ENCODE measurements at places on chromosomes 1 and 21. TPM values are rescaled to one million over a fixed set of nuclear protein-coding genes. Genes with fewer than 3 reads are reported as not detected.

The ACTL8 gene
- not detected for total RNA-seq

The TNNT2 gene
- total RNA-seq, result 21.3 TPM

The ADCY10 gene
- 0.39 TPM for total RNA-seq

GRCh38 chr1:241592273-241592958, 47.8 kb downstream of the CHML start:
- no peak for DNase-seq

DNA sequence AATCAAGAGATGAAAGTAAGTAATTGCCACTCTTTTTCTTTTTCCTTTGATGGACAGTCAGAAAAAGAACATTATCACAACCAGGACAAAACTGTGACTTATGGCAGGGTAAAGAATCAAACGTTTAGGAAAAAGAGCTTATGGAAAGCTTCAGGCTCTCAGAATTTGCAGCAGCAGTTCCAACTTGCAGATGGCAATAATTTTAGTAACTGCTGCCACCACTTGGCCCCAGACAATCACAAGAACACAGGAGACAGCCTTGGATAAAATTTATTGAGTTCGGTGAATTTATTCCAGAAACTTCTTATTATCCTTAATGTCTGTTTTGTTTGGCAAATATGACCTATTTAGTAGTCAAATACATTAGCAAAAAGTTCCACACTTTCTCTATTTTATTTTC, 804.4 kb downstream of the BRINP3 start:
- no peak for DNase-seq

DNA sequence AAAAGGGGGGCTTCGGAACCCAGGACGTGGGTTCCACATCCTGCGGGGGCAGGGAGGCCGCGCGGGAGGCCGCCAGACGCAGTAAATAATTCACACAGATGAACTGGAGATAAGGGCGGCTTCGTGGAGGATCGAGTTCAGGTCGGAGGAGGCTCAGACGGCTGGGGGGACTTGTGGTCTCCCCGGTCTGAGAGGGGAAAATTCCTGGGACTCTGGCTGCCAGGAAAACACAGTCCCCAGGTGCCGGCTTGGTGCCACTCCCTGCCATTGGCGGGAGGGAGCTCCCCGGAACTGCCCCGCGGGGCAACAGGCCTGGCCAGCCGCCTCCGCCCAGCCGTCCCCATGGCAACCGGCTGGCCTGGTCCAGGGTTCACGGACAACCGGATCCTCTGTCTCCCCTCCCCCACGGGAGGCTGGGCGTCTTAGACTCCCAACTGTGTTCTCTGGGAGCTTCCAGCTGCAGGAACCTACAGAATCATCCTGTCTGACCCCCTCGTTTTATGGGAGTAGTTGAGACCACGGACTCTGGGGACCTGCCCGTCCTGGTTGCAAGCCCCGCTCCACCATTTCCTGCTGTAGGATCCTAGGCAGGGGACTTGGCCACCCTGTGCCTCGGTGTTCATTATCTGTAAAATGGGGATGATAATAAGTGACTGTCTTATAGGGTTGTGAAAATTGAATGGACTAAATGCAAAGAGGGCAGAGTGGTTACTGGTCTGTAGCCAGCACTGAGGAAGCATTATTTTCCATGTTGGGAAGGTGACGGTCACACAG, 9.6 kb downstream of the CAMK2N1 start:
- no peak for DNase-seq

The CFAP74 gene
- total RNA-seq, result 1.5 TPM

DNA sequence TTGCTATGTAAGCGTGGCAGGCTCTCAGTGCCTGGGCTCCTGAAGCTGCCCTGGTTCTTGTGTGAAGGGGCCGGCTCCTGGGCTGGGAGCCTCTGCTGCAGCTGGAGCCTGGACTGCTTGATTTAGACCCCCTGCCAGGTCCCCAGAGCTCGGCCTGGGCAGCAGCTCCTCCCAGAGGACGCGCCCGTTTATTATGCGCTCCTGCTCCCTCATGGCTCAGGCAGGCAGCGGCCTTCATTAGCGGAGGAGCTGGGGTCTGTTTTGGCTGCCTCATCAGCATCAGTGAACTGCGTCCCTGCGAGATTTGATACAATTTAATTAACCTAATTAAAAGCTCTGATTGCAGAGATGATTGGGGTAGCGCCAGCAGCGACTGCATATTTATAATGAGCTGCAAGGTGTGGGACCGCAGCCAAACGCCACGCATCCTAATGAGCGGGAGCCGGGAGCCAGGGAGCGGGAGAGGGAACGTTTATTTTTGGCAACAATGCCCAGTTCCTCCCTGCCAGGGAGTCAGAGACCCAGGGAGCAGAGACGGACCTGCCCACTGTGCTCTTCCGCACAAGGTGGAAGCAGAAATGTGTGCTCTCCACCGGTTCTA, 16.6 kb downstream of the UTP11 start:
- DNase-seq, result no peak

DNA sequence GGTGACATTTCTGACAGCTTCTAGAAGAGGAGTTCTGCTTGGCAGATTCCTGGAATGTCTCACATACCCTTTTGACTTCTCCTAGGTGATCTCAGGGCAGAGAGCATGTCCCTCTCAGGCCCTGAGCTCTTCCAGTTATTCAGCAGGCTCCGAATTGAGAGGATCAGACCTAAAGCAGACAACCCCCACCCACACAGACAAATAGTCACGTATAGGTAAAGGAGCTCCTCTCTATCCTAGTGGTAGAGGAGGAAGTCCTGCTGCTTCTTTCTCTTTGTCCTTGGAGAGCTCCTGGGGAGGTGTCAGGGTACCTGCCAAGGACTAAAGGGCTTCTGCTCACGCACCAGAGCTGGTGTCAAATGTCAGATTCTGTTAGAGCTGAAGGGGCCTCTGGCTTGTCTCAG, 128.1 kb downstream of the IER5 start:
- DNase-seq, result no peak

DNA sequence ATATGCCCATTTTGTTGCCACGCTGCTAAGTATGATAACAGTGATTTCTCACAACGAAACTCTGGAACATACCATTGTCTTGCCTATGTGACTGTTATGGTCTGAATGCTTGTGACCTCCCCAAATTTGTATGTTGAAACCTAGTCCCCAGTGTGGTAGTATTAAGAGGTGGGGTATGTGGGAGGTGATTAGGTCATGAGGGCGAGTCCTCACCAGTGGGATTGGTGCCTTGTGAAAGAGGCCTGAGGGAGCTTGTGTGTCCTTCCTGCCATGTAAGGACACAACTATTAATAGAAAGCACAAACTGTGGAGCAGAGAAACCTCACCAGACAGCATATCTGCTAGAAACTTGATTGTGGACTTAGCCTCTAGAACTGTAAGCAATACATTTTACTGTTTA, 84.6 kb downstream of the SELENOF start:
- no peak for DNase-seq

- no peak for DNase-seq
Measured at GRCh38 chr1:192810253-192810880, 1.5 kb downstream of the RGS2 start.

The WDR64 gene
- not detected for total RNA-seq

GRCh38 chr1:162056579-162056978, 12.9 kb upstream of the NOS1AP start:
- DNase-seq, result no peak

DNA sequence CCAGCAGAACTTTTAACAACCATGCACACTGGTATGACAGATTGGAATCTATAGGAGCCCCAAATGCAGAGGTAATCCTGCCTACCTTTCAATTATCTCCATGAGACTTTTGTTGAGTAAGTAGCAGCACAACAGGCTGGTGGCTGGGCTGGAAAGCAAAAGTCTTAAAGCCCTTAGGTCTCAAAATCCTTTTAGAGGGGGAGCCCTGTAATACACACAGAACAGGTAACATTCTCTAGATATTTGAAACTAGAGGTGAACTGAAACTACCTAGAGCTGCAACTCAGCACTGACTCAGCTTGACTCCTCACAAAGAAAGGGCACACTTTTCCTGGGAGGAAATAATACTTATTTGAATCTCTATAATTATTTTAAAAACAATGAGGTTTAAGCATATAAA, 71.5 kb downstream of the CLCA4 start:
- DNase-seq, result no peak

DNA sequence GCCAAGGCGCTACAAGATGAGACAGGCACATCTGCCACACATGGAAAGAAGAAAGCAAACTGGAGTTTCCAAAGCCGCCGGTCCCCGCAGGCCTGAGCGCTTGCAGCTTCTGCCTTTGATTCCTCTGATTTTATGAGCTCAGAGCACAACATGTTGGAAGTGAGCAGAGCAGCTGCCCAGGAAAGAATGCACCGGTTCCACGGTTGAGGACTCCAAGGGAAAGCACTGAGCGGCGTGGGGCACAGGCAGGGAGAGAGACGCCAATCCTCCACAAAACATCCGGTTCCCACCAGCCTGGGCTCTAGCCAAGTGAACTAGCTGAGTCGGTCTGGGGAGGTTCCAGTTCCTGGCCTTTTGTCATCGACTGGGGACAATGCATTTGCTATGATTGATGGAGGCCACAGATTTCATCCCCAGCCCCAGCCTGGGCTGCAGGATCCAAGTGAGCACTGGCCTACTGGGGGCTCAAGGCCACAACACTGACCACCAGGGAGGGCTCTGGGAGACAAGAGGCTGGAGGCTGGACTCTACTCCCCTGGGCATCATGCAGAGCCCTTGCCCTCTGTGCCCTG, 253.1 kb upstream of the IRF2BP2 start:
- DNase-seq, result no peak

DNA sequence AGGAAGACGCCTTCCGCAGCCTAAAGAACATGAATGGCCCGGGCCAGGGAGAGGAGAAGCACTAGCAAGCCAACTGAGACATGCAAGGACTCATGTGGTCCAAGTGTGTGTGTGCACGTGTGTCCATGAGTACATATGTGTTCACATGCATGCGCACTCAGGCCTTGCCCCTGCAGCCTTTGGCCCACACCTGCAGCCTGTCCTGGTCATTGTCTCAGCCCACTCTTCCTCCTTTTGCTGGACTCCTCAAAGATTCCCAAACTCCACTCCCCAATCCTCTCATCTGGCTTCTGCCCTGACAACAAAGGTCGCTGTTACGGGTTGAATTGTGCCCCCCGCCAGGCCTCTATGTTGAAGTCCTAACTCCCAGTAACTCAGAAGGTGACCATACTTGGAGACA, 21.9 kb downstream of the CDCA8 start:
- DNase-seq, result no peak

The NPHS2 gene
- total RNA-seq, result 0.31 TPM

GRCh38 chr21:43924421-43925095, 59.5 kb downstream of the AGPAT3 start:
- DNase-seq, result no peak

DNA sequence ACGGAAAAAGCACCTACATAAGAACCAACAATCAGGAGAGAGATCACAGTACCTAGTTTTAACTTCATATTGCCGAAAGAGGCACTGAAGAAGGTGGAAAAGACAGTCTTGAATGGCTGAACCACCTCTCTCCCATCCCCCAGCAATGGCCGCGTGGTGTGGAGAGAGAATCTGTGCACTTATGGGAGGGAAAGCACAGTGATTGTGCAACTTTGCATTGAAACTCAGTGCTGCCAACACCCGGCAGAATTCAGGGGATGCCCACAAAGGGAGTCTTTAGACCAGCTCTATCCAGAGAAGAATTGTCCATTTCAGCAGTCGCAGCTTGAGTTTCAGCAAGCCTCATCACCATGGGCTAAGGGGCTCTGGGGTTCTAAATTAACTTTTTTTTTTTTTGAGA, 186.3 kb upstream of the USP25 start:
- no peak for DNase-seq

DNA sequence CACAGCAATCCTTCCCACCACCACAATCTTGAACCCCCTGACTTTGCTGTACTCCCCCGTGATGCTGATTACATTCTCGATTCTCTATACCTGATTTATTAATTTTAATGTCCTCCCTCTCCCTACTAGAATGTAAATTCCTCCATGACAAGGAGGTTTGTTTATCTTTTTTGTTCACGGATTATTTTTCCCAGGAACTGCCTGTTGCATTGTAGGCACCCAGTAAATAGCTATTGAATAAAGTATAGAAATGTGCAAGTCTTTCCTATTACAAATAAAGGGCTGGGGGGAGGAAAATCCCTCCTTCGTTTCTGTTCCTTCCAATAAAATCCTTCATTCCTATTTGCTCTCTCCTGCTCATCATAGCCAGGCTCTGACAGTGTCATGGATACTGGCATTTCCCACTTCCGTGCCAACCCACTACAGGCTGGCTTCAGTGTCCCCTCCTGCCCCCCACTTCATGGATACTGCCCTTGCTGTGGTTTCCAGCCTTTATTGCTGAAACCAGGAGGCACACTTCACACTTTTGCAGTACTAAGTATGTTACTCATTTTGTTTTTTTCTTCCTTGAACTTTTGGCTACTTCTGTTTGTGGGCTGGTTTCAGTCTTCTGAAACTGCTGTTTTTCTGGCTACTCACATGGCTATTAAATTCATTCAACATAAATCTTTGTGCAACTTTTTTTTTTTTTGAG, 7.5 kb downstream of the KIF1B start:
- DNase-seq, result no peak

GRCh38 chr1:27884006-27884954, 11.9 kb downstream of the THEMIS2 start:
- DNase-seq, result no peak

- DNase-seq, result no peak
Measured at GRCh38 chr1:13708380-13708982, 8.5 kb downstream of the PRDM2 start.

GRCh38 chr1:19353596-19353995, 41.5 kb downstream of the SLC66A1 start:
- no peak for DNase-seq

- DNase-seq, result no peak
Measured at GRCh38 chr1:94063379-94063778, 57.6 kb downstream of the ABCA4 start.

DNA sequence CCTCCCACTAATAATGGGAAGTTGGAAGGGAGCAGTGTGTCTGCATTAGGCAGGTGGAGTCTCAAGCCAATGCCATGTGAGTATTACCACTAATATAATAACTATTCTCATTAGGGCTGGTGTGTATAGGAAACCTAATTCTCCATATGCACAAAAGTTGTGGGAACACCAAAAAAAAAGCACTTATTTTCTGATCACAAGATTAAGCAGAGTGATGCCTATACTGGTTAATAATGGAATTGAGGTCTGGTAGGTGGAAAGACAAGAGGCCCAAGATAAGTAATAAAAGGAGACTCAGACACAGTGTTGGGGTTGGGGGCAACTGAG, 7.0 kb upstream of the NPL start:
- DNase-seq, result no peak

DNA sequence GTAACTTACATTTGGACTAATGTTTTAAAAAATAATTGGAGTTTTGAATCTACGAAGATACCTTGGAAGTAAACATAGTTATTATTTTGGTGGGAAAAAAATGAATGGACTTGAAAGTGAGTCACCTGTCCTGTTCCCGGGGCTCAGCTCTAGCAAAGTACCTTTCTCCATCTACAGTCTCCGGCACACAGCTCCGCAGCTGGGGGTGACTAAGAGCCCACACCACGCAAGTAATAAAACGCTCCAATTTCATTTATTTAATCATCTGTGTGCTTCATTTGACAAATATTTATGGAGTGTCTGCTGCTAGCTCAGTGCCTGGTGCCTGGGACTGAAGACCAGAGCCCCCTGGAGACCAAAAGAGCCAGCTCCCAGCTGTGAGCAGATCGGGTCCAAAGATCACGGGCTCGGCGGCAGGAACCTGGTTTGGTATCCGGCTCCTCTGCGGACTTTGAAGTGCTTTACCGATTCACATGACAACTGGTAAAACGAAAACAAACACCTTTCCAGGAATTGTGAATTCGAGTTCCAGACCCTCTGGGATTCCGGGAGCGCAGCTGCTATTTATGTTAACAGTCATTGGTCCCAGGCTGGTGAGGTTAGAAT, 1.7 kb upstream of the RIPK4 start:
- DNase-seq, result no peak

Measured in type B pancreatic cell (in vitro differentiated cells).